ENCODE measurements at places on chromosomes 5 and 9.

GRCh38 chr5:78077369-78078068 is 217.0 kb downstream of the AP3B1 start:
- no peak for DNase-seq

- no peak for DNase-seq
Observed at GRCh38 chr5:14054965-14055963, 87.9 kb upstream of the TRIO start.

DNA sequence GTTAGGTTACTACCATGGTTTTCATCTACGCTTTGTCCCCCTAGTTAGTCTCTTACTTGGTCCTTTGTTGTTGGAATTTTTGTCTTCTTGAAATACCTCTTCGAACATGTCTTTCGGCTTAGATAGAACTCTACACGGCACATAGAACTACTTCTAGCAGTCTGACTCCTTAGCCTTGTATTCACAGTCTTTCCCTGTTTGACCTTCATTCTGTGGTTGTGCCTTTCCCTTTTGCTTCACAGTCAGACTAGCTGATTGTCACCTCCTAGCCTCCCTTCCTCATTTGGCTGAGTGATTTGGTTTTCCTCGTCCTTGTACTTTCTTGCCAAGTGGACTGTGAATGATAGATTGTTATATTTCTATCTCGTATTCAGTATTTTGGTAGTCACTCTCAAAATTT is 10.7 kb downstream of the SMAD5 start:
- DNase-seq = no peak

DNA sequence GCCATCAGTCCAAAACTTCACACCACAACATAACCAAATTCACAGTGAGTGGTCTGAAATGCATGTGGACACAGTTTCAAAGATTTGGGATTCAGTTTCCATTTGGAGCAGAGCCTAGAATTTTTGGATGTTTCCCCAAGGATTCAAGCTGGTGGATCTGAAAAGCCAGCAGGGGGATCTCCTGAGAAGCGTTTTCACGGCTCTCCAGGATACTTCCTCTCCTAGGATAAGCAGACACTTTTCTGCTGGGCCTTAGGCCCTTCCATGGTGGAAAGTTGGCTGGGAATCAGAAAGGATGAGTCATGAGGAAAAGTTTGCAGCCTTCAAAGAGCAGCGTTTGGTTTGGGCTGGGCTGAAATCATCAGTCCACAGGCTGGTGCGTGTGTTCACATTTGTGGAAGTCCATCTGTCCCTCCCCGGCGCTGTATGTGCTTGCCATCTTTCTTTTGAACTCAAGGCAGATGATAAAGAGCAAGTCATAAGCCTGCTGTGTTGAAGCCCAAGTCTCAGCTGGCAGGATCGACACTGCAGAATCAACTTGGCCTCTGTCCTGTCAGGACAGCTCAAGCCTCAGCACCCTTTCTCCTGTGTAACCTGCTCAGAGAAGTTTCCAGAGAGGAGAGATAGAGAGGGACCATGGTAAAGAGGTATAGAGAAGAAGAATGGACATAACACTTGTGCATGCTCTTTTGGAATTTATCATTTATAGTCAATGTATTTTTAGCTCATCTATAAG is 152.6 kb upstream of the MSX2 start:
- no peak for DNase-seq

DNA sequence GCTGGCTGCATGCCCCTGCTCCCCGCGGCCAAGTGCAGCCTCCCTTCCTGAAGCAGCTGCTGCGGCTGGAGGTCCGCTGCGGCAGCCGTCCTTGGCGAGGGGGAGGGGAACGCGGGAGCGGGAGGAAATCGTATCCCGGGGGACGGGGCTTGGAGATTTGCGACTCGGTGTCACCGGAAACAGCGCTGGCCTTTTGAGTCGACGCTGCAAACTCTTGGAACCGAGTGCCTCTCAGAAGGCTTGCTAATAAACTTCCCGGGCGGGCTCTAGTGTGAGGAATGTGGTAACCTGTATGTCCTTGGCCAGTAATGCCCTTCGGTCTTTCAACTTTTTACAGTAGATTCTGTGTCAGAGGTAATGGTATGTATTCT is 82.7 kb downstream of the PTPDC1 start:
- no peak for DNase-seq

GRCh38 chr5:141672841-141673813 is 8.9 kb downstream of the ARAP3 start:
- DNase-seq = no peak

Measured in stimulated activated CD8-positive, alpha-beta memory T cell treated with anti-CD3 and anti-CD28 coated beads, Interleukin-2, amount 100 ng/mL, for 1 hour (primary cell).